Activated CD8-positive, alpha-beta T cell treated with anti-CD3 and anti-CD28 coated beads for 36 hours (primary cell): ENCODE measurements at places on chromosomes 7 and 10.

DNA sequence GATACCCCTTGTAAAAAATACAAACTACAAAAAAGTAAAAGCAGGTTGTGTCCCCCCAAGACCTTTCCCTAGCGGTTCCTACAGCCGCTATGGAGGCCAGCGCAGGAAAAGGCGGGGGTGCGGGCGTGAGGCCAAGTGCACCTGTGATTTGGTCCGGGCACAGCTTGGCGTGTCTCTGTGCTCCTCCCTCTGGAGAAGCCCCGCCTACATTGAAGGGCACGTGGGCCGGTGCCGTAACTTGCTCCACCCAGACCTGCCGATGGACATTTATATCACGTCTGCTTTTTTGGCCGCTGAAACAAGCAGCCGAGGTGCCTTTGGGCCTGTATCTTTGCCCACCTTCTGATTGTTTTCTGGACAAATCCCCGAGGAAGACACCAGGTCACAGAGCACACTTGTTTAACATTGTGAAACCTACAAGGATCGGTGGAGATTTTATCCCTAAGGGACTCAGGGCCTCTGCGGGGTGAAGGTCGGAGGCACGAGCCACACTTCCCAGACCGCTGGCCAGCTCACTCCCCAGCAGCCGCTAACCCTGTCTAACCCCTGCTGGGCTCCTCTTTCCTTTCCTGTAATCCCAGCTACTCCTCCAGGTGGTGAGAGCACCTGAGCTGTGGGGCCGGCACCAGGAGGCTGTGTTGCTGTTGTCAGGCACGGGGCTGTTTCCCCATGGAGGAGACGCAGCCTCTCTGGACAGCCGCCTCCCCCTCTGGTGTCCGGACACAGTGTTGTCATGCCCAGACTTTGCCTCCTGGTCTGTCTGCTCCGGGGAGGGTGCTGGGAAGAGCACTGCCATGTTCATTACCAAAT lies 18.8 kb upstream of the INPP5A start:
- DNase-seq: peak; percentile 26

- no peak for DNase-seq
Observed at GRCh38 chr7:138282997-138283396, 177.1 kb upstream of the TRIM24 start.

DNA sequence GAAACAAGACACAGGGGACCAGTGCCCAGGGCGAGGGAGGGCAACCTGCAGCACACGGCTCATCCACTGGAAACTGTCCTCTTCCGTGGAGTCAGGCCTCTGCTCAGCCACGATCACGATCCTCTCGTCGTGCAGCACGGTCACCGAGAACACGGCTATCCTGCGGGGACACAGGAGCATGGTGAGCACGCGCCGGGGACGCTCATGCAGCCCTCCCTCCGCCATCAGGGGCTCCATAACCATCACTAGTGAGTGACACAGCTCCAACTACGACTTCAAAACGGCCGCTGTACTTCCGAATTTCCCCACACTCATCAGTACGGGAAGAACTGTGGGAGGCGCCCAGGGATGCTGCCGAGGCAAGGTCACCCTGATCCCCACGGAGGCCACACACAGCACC lies 227.9 kb downstream of the ZMYND11 start:
- DNase-seq: no peak

- DNase-seq: no peak
Observed at GRCh38 chr7:99694201-99694911, 14.6 kb upstream of the CYP3A5 start.

- DNase-seq: no peak
Observed at GRCh38 chr10:77967611-77968022, 41.1 kb upstream of the DLG5 start.

GRCh38 chr7:124032369-124033094 lies at the start of gene TMEM229A:
TMEM229A (minus strand) TSS chr7:124033067; CDS start chr7:124033003, 64 bp downstream.
- DNase-seq: peak; percentile 11

DNA sequence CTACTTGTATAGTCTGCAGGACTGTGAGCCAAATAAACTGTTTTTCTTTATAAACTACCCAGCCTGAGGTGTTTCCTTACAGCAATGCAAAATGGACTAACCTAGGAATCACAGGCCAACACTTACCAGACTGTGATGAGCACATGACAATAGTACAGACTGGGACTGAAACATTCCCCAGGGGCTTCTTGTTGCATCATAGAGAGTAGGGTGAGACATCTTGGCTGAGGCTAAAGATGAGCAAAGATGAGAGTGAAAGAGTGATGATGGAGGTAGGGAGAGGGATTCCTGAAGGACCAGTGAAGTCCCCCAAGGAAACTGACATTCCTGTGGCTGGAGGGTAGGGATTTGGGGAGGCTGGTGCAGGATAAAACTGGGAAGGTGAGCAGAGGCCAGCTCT lies 194.4 kb downstream of the TPST1 start:
- no peak for DNase-seq

DNA sequence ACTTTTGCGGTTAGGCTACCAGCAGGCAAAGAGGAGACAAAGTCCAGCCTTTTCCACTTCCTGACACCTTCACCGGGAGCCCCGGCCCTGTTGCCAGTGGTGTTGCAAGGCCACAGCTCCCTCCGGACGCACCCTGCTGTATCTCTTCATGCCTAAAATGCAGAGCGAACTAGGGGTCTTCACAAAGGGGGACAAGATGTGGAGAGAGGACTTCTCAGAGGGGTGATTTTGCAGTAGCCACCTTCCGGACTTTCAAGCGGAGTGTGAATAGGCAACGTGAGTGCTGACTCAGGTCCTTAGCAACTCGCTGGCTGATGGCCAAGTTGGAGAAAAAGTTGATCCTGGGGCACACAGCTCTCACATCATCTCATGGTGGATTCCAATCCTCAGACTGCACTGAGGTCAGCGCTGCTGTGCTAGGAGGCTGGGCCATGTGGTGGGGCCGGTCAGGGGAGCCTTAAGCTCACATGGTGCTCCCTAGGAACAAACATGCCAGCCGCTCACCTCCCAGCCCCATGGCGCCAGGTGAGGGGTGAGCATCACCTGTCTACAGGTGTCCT lies 166.3 kb downstream of the LCOR start:
- no peak for DNase-seq

GRCh38 chr10:72563327-72563932 lies 62.4 kb downstream of the MICU1 start:
- peak; percentile 53 for DNase-seq

DNA sequence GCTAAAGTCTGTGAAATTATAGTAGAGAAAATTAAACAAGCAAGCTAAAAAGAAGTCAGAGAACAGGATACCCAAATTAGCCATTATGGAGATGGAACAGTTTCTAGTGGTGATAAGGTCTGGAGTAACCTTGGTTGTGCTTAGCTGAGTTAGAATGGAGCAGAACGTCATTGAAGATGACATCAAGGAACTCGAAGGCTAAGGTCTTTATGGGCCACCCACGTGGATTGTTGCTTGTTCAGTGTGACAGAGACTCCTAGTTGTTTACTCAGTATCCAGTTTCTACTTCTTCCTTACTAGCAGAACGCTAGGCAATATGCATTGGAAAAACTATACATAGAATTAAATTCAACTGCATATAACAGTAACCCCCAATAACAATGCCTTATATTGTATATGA lies 39.7 kb downstream of the AHCYL2 start:
- DNase-seq: no peak

DNA sequence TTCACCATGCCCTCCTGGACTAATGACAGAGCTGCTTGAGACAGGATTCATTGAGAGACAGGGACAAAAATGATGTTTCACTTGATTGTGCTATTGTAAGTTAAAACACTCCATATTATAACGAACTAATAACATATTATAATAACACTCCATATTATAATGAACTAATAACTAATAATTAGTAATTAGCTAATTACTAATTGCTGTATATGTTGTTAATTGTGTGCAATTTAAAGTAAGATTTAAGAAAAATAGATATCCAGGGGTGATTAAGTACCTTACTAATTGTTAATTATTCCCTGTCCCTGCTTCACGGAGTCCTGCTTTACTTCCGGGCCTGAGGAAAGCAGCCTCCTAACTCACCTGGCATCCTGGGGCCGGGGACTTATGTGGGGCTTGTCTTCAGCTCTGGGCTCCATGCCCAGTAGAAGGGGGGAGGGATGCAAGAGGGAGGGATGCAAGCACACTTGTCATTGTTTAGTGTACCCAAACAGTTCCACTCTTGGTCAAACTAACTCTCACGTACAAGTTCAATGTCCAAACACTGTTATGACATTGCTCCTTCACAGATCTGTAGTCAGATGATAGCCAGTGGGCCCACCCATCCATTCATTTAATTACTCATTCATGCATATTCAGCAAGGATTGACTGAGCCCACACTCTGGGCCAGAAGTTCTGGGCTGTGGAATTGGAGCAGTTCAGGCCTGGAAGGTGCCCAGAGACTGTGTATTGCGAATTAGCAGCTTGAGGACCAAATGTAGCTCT lies 53.8 kb downstream of the COL13A1 start:
- DNase-seq: no peak

- DNase-seq: no peak
Observed at GRCh38 chr10:11207560-11207844, 189.8 kb downstream of the CELF2 start.

- DNase-seq: no peak
Observed at GRCh38 chr10:19946791-19947190, 130.6 kb downstream of the PLXDC2 start.

DNA sequence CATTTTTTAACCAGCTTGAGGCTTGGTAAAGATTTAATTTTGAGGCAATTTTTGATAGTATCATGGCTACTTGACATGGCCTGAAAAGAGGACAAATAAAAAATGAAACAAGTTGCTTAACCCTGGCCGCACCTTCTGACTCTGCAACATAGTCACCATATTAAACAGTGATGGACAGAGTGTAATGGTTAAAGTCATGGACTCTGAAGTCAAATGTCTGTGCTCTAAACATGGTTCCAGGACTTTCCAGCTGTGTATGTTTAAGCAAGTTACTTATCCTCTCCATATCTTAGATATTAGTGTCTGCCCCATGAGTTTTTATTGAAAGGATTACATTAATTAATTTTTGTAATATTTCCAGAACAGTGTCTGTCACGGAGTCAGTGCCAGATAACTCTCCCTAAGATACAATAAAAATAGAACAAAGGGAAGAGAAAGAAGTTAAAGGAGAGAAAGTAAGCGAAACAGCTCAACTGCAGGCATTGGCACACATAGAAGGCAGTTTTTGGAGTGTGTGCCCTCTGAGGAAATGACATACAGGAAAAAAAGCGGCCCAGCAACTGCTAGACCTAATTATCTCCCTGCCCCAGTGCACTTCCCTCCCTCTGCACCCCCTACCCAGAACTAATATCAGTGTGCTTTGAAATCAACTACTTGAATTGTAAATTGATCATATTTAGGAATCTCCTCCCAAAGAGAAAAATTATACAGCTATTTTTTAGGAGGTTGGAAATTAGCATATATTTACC lies 65.3 kb downstream of the MACC1 start:
- DNase-seq: no peak

- no peak for DNase-seq
Observed at GRCh38 chr7:115578576-115578975, 452.0 kb downstream of the TFEC start.

GRCh38 chr7:151330661-151331060 lies 11.0 kb upstream of the NUB1 start:
- no peak for DNase-seq

- DNase-seq: no peak
Observed at GRCh38 chr7:104967595-104967994, 46.4 kb upstream of the KMT2E start.

GRCh38 chr10:133272964-133273420 lies 3.7 kb downstream of the ADAM8 start:
- DNase-seq: no peak

DNA sequence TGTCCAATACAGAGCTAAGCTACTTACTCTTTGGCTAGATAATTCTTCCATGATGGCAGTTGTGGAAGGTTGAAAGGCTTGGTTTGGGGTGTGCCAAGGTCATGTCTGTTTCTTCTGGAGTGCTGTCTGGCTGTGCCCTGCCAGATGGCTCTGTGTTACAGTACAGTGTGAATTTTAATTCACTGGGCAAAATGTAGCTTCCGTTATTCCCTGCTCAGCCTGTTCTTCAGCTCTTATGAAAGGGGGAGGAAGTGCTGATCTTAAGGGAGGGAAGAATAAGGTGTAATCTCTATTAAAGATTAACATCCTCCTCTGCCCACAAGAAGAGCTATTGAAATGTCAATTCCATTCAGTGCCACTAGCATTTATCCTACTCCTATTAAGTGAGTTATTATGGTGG lies 52.2 kb downstream of the SND1 start:
- no peak for DNase-seq

DNA sequence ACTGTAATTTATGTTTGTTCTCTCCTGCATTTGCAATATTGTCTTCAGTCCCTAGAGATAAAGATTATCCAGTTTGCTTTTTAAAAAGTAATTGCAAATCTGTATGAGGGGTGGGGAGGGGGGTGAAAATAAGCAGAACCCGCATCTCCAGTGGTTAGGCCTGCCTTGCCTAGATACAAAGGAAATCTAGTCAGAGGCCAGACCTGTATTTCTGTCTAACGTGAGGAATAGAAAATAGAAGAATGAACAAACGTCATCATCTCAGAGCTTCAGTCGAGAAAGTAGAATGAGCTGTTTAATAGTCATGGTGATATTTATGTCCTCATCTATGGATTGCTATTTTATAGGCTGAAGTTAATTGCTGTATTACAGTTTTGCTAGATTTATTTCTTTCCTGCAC lies 284.2 kb downstream of the BICC1 start:
- DNase-seq: no peak

- DNase-seq: peak; percentile 47
Observed at GRCh38 chr10:80485946-80486764, 32.0 kb downstream of the TSPAN14 start.

GRCh38 chr7:35593899-35594298 lies 101.0 kb downstream of the HERPUD2 start:
- DNase-seq: peak; percentile 46

DNA sequence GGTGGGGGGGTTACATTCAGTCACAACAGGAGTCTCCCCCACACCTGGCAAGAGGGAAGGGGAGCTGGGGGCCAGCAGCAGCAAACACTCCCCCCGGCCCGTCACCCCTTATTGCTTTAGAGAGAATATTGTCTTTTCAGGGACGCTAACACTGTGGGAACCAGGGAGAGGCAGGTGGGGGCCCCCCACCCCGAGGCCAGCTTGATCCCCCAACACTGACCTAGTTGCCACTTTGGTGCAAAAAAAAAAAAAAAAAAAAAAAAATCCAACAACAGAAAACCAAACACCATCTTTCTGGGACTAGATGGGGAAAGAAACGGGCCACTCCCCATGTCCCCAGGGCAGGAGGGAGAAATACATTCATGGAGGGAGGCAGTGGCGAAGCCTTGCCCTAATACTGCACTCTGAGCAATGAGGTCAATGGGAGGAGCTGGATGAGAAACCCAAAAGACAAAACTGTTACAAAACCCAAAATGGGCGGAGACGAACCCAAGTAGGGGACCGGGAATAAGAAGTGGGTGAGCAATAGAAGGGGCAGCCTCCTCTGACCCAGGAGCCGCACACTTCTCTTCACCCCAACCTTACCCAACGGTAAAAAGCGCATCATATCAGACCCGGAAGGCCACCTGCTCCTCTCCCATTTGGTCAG lies 6.5 kb downstream of the GNB2 start:
- no peak for DNase-seq
